ENCODE measurements at places on chromosomes 5 and 9. TPM values are rescaled to one million over a fixed set of nuclear protein-coding genes. Genes with fewer than 3 reads are reported as not detected.

DNA sequence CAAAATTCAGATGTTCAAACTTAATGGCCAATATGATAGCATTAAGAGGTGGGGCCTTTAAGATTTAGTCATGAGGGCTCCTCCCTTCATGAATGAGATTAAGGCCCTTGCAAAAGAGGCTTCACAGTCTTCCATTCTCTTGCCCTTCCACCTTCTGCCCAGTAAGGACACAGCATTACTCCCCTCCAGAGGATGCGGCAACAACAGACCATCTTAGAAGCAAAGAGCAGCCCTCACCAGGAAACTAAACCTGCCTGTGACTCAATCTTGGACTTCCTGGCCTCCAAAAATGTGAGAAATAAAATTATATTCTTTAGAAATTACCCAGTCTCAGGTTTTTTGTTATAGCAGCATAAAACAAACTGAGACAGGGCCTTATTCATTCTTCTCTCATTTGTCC lies 8.2 kb downstream of the AP3B1 start:
- DNase-seq, result no peak
- H3K27ac ChIP-seq, result no peak overlapping the region
- H3K36me3 ChIP-seq, result no peaks in the 10 kb centered on the region

GRCh38 chr5:177370488-177371119 lies 12.9 kb downstream of the RGS14 start:
- peak overlapping the region; percentile 41 for H3K4me3 ChIP-seq
- H3K36me3 ChIP-seq, result no peaks in the 10 kb centered on the region

DNA sequence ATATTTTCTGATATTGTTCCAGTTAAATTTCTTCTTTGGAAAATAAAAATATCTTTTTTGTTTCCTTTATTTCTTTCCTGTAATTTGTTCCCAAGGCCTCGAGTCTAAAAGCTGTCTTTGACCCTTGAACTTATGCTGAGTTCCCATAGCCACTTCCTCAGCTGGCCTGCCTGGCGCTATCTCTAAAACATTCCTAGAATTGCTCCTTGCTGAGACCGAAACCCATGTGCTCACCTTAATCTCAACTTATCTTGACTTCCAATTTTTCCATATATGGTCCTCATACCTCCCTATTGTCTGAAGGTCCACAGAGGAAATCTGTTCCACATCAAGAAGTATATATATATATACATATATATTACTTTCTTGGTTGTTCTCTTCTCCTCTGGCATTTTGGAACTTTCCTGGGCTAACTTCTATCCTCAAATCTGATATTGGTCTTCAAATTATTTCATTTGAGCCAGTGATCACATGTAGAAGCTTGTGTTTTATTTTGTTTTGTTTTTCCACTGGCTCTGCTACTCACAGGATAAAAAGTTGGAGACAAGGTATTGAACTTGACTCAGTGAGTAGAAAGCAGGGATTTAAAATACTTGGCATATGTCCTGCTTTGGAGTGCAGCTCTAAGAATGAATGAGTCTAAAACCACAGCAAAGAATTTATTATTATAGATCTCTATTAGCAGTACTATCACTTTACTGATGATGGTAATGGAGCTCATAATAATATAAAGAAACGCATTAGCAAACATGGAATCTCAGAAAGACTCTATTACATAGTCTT lies 45.2 kb downstream of the ENC1 start:
- no peaks in the 10 kb centered on the region for H3K4me1 ChIP-seq
- DNase-seq, result no peak
- no peaks in the 10 kb centered on the region for H3K27me3 ChIP-seq
- no peak overlapping the region for H3K27ac ChIP-seq
- H3K4me3 ChIP-seq, result no peak overlapping the region
- no peaks in the 10 kb centered on the region for H3K36me3 ChIP-seq

- H3K27ac ChIP-seq, result peak overlapping the region; percentile 90
- no peaks in the 10 kb centered on the region for H3K27me3 ChIP-seq
- no peaks in the 10 kb centered on the region for H3K36me3 ChIP-seq
- H3K4me3 ChIP-seq, result no peak overlapping the region
- DNase-seq, result peak; percentile 92
Observed at GRCh38 chr9:38024036-38024681, 44.9 kb downstream of the SHB start.

- H3K36me3 ChIP-seq, result no peaks in the 10 kb centered on the region
- H3K27me3 ChIP-seq, result no peaks in the 10 kb centered on the region
- no peak overlapping the region for H3K4me3 ChIP-seq
- no peaks in the 10 kb centered on the region for H3K4me1 ChIP-seq
- no peak overlapping the region for H3K27ac ChIP-seq
- DNase-seq, result no peak
Observed at GRCh38 chr5:9194509-9194908, 351.4 kb downstream of the SEMA5A start.

DNA sequence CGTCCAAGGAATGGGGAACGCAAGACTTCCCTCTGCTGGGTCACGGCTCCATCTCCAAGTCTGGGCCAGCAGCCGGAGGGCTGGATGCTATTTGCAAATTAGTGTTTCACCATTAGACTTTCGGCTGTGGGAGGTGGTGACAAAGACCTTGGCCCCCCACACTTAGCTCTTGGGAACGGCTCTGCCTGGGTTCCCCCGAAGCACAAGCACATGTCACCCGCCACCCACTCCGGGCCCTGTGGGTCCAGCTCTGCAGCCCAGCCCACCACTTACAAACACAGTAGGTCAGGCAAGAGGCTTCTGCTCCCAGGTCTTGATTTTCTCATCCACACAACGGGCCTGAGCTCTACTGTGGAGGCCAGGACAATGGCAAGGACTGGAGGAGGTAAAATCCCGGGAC lies 25.8 kb upstream of the TMEM250 start:
- no peaks in the 10 kb centered on the region for H3K4me1 ChIP-seq
- DNase-seq, result no peak
- no peak overlapping the region for H3K4me3 ChIP-seq
- H3K36me3 ChIP-seq, result no peaks in the 10 kb centered on the region
- H3K27me3 ChIP-seq, result peaks cover 65% of the 10 kb centered on the region

DNA sequence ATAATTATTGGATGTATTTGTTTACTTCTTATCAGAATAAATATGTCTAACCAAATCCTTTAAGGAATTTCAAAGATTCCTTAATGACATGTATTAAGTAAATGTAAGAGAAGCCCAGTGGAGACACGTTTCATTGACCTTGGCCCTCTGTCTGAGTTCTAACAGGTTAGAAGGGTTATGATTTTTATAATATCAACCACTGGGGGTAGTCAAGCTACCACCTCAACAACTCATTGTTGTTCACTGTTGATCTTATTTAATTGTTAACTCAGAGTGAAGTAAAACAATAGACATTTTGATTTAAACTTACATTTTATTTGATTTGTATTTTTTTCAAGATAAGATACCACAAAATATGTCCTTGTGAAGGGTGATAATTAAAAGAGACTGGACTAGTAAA lies 499.2 kb upstream of the COX7C start:
- no peaks in the 10 kb centered on the region for H3K4me1 ChIP-seq
- H3K36me3 ChIP-seq, result no peaks in the 10 kb centered on the region
- no peak overlapping the region for H3K27ac ChIP-seq

- no peaks in the 10 kb centered on the region for H3K27me3 ChIP-seq
- DNase-seq, result no peak
- H3K36me3 ChIP-seq, result no peaks in the 10 kb centered on the region
- H3K27ac ChIP-seq, result no peak overlapping the region
Observed at GRCh38 chr5:2801577-2802525, 50.4 kb upstream of the IRX2 start.

DNA sequence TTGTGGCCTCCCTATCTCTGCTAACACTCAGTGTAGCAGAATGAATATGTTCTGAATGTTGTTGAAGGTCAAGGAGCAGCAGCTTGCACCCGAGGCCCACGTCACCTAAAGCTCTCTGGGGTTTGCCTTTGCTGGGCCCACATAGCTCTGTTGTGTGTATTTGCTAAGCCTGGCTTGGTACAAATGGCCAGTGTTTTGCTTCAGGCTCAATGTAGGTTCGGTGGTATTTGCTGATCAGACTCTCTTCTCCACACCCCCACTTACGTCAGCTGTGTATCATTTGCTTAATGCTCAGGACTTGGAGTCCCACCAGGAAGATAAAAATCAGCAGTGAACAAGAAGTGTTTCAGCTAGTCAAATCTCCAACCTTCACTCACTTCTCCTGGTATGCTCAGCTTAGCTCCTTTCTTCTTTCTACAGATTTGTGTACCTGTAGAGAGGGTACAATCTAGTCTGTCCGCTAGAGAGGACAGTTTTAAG lies 4.8 kb upstream of the RFESD start:
- H3K27me3 ChIP-seq, result no peaks in the 10 kb centered on the region
- no peaks in the 10 kb centered on the region for H3K36me3 ChIP-seq
- no peak for DNase-seq
- H3K27ac ChIP-seq, result no peak overlapping the region
- no peak overlapping the region for H3K4me3 ChIP-seq

DNA sequence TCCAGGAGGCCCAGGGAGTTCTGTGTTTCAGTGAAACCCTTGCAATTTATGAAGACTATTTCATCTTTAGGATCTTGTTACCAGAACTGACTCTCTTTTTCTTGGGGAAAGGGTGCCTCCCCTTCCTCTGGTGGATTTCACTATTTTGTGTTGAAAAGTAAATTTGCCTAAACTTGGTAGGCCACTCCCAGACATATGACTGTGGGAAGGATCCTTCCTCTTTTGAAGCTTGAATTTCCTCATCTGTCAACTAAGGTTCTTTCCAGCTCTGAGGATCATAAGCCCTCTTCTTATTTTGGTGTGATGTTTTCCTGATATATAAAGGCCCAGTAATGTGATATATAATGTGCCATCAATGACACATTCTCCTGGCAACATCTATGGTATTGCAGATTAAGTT lies 59.1 kb upstream of the ZFAND5 start:
- no peaks in the 10 kb centered on the region for H3K36me3 ChIP-seq
- no peaks in the 10 kb centered on the region for H3K27me3 ChIP-seq

- H3K36me3 ChIP-seq, result no peaks in the 10 kb centered on the region
- H3K27ac ChIP-seq, result no peak overlapping the region
- H3K4me3 ChIP-seq, result no peak overlapping the region
- no peaks in the 10 kb centered on the region for H3K4me1 ChIP-seq
- no peak for DNase-seq
Observed at GRCh38 chr5:43390471-43390870, 21.7 kb downstream of the CCL28 start.

- H3K27ac ChIP-seq, result no peak overlapping the region
- no peak for DNase-seq
- no peaks in the 10 kb centered on the region for H3K36me3 ChIP-seq
- H3K4me1 ChIP-seq, result no peaks in the 10 kb centered on the region
Observed at GRCh38 chr5:10145923-10146401, 103.7 kb downstream of the ATPSCKMT start.

DNA sequence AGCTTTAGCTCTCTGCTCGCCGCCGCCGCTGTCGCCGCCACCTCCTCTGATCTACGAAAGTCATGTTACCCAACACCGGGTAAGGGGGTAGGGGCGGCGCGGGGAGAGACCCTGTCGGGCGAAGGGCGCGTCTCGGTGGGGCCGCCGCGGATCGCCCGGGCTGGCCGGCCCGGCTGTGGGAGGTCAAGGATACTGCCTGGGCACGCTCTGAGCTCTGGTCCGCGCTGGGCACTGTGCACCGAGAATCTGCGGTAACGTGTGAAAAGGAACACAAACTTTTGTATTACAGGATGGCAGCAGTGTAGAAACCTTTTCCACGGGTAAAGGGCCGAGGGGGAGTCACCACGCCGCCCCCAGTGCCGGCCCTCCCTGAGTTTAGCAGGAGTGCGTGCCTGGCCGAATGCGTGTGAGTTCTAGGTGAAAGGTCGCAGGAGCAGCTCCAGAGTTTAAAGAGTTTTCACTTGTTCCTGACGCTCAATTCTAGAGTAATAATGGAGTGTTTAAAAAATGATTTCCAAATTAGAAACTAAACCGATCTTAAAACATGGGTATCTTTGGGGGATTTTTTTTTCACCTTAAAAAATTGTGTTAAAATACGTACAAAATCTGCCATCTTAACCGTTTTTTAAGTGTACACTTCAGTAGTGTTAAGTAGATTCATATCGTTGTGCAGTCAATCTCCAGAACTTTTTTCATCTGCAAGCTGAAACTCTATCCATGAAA lies at the start of gene HSDL2:
Gene HSDL2, plus strand, starts transcription at position 7 of the 723 bp plus-strand sequence. Its CDS starts 56 bp downstream, at position 63.
- peak within 1 kb of the TSS; percentile 88 for H3K4me3 ChIP-seq
- no peaks in the 10 kb centered on the region for H3K36me3 ChIP-seq
- no peaks in the 10 kb centered on the region for H3K27me3 ChIP-seq
- peak; percentile 82 for DNase-seq
- H3K27ac ChIP-seq, result peak within 1 kb of the TSS; percentile 91
- peaks cover 39% of the 10 kb centered on the region for H3K4me1 ChIP-seq

DNA sequence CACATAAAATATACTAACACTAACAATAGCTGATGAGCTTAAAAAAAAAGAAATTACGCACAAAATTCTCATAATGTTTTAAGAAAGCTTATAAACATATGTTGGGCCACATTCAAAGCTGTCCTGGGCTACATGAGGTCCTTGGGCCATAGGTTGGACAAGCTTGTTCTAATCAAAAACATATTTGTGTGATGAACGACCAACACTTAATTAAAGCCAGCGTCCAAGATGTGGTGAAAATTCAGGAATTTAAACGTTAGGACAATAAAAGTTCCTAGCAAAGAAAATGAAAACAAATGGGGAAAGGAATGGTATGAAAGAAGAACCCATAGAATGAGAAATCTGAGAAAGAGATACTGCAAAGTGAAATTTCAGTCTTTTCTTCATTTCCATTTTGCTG lies 429.6 kb upstream of the DMAC1 start:
- H3K27ac ChIP-seq, result no peak overlapping the region
- no peaks in the 10 kb centered on the region for H3K27me3 ChIP-seq

DNA sequence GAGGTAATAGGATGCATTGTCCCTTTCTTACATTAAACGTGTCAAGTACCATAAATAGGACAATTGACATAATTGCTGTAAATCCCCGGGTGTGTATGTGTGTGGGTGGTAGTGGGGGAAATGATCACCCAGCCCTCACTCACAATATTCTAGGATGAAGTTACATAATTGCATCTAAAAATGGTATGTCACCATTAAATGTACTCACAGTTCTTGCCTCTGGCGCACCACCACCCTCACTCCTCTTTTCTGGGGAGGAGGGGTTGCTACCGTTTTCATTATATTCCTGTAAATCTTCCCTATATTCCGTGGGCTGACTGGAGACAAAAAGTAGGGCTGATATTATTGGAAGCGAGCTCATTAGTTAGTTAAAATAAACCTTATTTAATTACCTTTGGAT lies 563.8 kb downstream of the TLR4 start:
- no peaks in the 10 kb centered on the region for H3K4me1 ChIP-seq
- H3K36me3 ChIP-seq, result no peaks in the 10 kb centered on the region
- no peak overlapping the region for H3K27ac ChIP-seq
- H3K4me3 ChIP-seq, result no peak overlapping the region

The SSBP2 gene
- 80.3 TPM for total RNA-seq

The ABLIM3 gene
- total RNA-seq, result 11.5 TPM

The F2RL2 gene
- total RNA-seq, result 1.4 TPM

The GLRX gene
- total RNA-seq, result 42.8 TPM

The ADAMTS6 gene
- total RNA-seq, result 9.3 TPM

The TNFSF15 gene
- 2.3 TPM for total RNA-seq

The CNTLN gene
- total RNA-seq, result 18.2 TPM

The KIF24 gene
- total RNA-seq, result 0.66 TPM

The PGM5 gene
- 649 TPM for total RNA-seq

The NSG2 gene
- 4.9 TPM for total RNA-seq

The DNM1 gene
- 40.2 TPM for total RNA-seq
